NT2/D1 (cell line): ENCODE measurements at places on chromosomes 5 and 9.

- DNase-seq, result no peak
These were observed 29.5 kb upstream of the SPIN1 start for GRCh38 chr9:88358723-88359122.

DNA sequence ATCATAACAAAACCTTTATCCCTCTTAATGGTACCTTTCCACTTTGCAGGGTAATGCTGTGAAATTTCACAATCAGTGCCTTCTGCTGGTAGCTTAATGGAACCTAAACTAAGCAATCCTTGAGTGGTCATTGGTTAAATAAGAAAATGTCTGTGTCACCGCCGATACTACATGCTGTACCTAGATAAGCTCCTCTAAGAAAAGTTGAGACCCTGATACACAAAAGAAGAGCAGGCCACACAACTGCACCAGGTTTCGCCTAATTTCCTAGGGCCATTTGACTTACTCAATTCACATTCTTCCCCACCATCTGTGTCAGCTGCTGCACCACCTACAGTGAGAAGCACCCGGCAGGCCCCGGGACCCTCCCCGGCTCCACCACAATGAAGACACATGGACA is 9.0 kb upstream of the EDF1 start:
- no peak for DNase-seq

- no peak for DNase-seq
These were observed 185.2 kb downstream of the GADD45G start for GRCh38 chr9:89789922-89790510.

DNA sequence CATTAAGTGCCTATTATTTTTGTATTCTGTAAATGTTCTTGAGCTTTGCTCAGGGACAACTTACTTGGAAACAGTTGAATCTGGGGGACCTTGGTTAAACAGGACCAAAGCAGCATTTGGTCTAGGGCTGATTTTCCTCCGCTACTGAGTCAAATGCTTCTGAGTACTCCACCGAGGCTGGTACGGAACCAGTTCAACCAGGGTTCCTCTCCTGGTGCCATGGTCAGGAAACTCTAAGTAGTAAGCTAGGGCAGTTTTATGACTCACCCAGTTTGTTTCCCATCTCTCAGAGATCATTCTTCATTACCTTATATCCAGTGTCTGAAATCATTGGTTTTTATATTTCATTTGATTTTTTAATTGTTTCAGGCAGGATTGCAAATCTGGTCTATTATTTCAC is 111.9 kb upstream of the TNFAIP8 start:
- DNase-seq, result no peak

GRCh38 chr5:763998-764781 is 20.3 kb downstream of the ZDHHC11B start:
- no peak for DNase-seq

DNA sequence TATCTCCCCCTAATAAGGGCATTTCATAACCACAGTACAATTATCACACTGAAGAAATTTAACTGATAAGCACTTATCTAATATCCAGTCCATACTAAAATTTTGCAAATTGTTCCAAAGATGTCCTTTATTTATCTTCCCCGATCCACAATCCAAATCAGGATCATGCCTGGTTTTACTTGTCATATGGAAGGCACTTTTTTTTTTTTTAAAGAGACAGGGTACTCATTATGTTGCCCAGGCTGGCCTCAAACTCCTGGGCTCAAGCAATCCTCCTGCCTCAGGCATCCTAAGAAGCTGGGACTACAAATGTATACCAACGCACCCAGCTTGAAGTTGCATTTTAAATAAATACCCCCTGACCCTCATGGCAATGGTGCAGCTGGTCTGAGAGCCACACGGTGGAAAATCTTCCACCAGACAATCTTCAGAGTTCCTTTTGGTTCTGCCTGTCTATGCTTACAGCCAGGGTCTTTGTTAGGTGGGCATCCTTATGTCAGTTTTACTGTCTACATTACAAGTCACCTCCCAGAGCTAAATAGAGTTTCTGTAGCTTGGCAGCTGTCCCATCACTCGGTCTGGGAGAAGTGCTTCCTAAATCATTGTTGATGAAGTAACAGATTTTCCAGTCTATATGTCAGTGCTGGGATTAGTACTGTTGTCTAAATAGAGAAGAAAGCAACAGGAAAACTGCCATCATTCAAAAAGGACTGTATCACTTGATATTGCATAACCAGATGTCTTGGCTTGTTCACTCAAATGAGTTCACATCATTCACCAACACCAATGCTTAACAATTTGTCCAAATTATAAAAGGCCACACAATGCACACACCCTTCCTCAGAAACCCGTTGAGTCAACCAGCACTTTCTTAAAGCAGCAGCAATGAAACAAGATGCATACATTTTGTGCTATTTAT is 26.4 kb downstream of the PTPN3 start:
- DNase-seq, result no peak

GRCh38 chr5:161850491-161850890 is 2.6 kb downstream of the GABRA1 start:
- no peak for DNase-seq

GRCh38 chr9:129247285-129248153 is 69.5 kb upstream of the IER5L start:
- no peak for DNase-seq

GRCh38 chr9:108434036-108434435 is 421.8 kb downstream of the ACTL7B start:
- no peak for DNase-seq

- DNase-seq, result no peak
These were observed 226.2 kb upstream of the TBC1D2 start for GRCh38 chr9:98481676-98482075.

DNA sequence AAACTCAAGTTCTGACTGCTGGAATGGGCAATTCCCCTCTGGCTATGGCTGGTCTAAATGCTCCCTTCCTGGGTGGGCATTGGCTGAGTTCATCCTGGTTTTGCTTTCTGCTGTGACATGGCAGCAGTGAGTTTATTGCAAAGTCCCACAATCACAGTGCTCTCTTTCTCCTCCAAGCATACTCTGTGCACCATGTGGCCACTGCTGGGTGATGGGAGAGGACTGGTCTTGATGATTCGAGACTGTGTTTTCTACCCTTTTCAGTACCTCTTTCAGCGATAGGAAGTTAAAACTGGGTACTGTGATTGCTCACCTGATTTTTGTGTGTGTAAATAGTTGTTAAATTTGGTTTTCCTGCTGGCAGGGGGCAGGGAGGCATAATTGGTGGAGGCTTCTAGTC is 49.7 kb downstream of the FER start:
- DNase-seq, result no peak

GRCh38 chr5:172546196-172546595 is 91.9 kb upstream of the SH3PXD2B start:
- no peak for DNase-seq

- DNase-seq, result no peak
These were observed 222.9 kb downstream of the KIAA0825 start for GRCh38 chr5:94395468-94395867.

DNA sequence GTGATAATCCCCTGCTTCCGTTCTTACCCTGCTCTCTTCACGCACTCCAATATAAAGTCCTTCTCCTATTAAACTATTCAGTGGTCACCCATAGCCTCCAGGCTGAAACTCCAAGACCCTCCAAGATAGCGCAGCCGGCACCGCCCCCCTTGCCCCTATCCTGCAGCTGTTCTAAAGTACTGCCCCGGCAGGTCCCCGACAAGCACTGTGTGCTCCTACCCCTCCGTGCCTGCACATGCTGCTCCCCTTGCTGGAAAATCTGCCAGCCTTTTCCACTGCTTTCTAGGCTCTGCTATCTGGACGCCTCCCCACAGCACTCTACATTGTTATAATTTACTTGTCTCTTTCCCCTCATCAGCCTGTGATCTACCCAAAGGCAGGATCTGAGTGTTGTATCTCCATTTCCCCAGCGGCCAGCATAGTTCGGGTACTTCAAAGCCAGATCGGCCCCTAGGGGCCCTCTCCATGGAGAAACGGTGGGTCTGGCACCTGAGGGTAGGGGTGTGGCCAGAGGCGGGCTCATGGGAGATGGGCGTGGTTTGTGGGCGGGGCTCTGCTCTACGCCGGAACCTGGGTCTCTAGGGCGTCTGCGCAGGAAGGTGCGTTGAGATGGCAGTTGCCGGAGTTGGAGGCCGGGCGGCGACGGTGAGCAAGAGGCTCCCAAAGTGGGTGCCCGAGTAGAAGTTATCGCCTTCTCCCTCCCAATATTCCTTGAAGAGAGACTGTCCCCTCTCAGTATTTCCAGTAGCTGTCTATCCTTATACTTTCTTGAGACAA is 83.5 kb upstream of the RUSC2 start:
- peak; percentile 56 for DNase-seq

DNA sequence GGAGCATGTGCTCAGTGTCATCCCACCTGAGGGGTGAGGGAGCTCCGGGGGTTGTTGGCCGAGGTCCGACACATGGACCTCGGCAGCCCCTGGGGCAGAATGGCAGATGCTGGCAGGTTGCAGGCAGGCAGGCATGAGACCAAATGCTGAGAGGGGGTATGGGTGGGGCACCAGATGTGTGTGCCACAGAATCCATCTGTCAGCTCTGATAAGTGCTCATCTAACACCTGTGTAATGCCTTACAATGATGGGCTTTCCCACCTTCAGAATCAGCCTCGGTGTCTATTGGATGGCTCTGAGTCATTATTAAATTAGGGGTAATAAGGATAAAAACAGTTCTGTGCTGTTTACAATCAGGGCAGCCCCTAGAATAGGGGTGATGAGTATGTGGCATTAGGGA is 73.1 kb upstream of the SAP30L start:
- no peak for DNase-seq

DNA sequence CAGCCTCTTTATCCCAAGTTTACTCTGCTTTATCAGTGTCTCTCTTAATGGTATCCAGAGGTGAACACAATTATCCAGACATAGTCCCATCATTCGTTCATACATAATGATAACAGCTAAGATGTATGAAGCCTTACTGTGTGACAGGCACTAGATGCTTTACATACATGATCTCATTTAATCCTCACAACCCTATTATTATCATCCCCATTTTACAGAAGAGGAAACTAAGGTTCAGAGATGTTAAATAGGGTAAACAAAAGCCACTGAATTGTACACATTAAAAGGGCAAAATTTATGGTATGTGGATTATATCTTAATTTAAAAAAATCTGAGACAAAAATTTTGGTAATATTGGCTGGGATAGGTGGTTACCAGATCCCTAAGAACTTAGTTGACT is 124.1 kb upstream of the TBC1D2 start:
- no peak for DNase-seq

- DNase-seq, result no peak
These were observed 7.7 kb downstream of the FGFR4 start for GRCh38 chr5:177094224-177095087.

DNA sequence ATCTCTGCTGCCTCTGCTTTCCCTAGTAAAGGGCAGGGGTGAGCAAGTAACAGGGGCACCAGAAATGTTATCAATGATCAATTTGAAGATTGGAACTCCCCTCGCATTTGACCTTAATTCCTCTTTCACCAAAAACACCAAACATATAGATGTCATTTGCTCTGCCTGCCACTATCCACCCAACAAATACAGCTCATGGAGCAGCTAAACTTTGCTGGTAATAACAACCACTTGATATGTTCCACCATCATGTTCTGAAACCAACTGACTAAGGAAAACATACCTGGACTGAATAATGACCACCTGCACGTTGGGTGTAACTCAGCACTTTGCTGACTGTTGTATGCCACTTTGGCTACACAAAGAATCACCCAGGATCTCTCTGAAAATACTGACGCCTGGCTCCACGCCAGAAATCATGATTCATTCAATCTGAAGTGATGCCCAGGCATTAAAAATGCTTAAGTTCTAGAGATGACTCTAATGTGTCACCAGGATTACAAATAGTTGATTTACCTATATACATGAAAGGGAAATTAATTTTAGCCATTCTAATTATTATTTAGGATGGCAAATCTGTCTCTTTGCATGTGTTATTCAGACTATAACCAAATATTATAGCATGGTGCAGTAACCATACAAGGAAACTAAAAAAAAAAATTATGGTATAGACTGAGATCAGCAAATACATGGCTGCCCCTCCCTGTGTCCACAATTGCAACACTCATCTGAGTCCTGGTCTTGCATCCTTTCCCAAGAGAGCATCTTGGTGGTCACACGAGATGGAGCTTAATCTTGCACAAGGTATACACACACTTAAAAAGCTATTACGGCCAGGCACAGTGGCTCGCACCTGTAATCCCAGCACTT is 43.1 kb upstream of the TTC39B start:
- DNase-seq, result no peak

DNA sequence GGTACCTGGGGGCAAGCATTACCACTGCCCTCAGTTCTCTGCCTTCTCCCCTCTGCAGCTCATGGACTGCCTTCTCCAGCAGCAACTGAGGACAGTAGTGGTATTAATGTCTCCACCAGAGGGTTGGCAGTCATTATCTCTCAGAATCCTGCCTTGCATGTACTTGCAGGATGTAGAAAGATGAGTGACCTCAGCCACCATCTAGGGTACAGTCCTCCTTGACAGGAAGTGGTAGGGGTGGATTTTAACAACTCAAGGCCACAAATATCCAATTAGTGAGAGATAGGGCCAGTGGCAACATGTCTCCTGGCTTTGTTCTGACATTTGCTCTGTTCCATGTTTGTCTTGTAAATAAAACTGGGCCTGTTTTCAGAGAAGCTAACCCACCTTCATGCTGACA is 47.2 kb downstream of the F2R start:
- DNase-seq, result no peak

- no peak for DNase-seq
These were observed 231.8 kb downstream of the PIK3R1 start for GRCh38 chr5:68447136-68447929.

DNA sequence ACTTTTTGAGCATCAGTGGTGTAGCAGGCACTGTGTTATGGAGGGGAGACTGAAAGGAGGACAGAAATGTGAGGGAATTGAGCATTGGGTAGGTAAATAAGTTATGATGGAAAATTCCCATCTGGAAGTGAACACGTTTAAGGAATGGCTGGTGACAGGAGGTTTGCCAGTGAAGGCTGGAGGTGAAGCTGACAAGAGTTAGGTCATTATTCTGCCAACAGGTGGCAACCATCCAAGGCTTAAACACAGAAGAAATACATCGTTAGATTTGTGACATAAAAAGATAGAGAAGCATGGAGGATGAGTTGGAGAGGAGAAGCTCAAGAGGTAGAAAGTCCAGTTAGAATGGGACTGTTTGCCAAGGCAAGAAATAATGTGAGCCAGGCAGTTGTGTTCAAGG is 455.3 kb upstream of the SGCD start:
- DNase-seq, result no peak

DNA sequence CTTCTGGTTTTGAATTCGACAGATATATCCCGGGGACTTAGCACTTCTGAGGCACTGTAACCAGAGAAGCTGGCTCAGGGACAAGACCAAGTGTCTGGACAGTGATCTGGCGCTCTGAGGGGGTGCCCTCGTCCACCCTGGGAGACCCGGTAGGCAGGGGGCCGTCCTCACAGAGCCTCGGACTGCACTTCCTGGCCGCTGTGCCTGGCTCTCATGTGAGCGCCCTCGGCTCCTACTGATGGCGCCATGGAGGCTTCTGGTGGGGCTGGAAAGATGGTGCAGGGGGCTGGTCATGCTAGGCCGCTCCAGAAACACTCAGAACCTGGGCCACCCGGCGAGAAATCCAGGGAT is 18.8 kb upstream of the SLC6A3 start:
- DNase-seq, result no peak

GRCh38 chr9:35253075-35253474 is 91.3 kb downstream of the UNC13B start:
- no peak for DNase-seq

- no peak for DNase-seq
These were observed 11.1 kb upstream of the CACNA1B start for GRCh38 chr9:137866226-137867141.
